Stimulated activated naive CD8-positive, alpha-beta T cell treated with anti-CD3 and anti-CD28 coated beads, Interleukin-15, Interleukin-2, amounts not matched to agents 100 U/mL and 50 U/mL, for 24 hours (primary cell): ENCODE measurements at places on chromosomes 12 and 14.
A peak's percentile ranks its signal among the peaks of the same experiment; 100 is the strongest.

DNA sequence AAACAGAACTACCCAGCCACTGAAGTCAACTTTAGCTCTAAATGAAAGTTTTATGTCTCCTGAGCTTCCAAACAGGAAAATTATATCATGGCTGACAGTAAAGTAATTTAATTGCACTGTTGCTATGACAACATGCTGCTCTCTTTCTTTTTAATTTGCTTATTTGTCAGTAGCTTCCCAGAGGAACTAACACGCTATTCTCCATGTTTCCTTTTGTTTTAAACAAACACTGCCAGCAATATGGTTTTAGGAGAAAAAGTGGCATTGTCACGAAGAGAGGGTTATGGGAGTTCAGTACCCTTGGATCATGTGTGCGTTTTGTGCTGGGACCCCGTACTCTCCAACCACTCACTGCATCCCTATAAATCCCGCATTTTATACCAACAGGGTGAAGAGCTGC is 1.9 kb downstream of the FOXN3 start:
- DNase-seq: no peak

DNA sequence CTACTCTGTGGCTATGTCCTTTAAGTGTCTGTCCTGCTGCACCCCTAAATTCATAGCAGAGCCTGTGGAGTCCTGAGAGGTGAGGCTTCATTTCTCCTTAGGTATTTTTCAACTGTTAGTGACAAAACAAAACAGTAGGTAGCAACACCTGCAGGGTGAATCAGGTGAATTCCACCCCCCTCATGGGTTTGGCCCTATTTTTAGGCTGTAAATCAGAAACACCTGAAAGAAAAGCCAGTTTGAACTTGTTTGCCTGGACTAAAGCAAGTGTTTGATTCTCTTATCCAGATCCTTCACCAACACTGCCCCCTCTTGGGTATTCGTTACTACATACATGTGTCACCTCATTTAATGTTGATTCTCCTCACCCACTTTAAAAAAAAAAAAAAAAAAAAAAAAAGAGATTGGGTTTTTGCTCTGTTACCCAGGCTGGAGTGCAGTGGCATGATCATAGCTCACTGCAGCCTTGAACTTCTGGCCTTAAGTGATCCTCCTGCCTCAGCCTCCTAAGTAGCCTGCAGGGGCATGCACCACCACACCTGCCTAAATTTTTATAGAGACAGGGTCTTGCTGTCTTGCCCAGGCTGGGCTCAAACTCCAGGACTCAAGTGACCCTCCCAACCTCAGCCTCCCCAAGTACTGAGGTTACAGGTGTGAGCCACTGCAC is 10.3 kb downstream of the TBPL2 start:
- peak; percentile 40 for DNase-seq

DNA sequence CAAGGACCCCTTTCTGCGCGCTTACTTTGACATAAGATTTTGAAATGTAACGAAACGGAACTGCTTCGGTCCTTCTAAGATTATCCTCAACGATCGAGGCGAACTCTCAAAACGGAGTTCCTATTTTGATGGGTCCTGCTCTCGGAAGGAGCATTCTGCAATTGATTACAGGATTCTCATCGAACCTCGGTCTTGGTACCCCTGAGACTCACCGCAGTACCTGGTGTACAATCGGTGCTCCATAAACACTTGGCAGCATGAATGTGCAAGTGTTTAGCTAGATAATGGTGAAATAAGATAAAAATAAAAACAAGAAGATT is 530 bp upstream of the NEMF start:
- no peak for DNase-seq

- DNase-seq: no peak
Measured at GRCh38 chr14:59897757-59898383, 22.1 kb upstream of the LRRC9 start.

DNA sequence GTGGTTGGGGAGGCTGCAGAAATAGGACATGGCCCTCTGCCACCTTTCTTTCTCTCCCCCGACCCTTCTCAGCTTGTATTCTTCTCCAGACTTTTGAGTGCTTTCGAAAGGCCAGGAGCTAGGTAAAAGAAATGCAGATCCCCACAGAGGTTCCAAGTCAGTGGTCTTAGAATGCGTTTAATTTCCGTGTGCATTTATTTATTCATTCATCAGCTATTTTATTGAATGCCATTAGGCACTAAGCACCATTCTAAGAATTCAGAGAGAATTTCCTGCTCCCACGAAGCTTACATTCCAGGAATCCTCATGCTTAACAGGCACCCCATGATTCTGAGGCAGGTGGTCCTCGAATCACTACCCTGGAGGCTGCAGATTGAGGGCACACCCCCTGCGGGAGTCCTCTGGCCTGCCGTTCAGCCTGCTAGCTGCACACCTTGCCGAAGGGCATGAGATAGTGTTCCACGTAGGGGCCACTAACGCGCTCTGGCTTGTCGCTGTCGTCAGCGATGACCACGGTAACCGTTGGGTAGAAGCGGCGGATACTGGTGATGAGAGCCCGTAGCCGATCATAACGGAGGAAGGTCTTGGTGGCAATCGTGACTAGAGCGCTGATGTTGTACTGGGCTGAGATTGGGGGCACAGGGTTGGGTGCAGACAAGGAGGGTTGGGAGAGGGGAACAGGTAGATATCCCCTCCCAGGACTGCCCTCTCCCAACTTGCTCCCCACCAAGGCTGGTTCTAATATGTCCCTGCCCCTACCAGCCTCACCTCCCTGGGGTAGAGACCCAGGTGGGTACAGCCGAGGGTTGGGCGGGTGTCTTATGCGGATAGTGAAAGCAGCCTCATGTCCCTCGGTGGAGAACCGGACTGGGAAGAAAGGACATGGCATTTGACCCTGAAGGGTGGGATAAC is 4.5 kb downstream of the B4GALNT1 start:
- DNase-seq: no peak

DNA sequence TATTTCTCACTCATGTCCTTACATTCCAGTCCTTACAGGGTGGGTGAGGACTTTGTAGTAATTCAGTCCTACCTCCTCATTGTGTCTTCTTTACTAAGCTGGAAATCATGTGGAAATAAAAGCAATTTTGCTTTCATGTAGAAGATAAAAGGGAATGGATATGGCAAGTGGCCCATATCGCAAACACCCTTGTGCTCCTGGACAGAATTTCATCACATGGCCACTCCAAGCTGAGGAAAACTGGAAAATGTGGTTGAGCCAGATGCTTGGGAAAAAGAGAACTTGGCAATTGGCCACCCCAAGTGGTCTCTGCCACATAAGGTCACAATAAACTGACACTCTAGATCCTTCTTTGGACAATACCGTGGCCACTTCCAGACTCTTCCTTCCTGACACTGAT is 64.2 kb upstream of the IFNG-AS1 start:
- no peak for DNase-seq

DNA sequence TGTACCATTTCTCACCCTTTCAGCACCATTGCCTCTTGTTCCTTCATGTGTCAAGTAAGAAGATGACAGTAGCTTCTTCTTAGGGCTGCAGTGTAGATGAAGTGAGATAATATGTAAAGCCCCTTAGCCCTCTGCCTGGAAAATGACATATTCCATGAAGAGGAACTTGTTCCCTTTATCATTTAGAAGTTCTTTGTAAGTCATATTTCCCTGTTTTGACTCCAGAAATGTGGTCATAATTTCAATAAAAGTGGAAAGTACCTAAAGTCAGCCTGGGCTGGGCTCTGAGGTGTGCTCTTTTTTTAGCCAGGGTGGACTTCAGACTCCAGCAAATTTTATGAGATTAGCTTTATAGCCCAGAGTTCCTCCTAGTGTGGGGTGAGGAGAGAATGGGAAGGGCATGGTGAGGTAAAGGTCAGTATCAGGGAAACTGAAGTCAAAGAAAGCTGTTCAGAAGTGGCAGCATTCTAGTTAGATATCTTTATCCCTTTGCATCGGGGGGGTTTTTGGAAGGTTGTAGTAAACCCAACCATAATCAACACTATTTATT is 92.5 kb downstream of the TMCC3 start:
- no peak for DNase-seq

DNA sequence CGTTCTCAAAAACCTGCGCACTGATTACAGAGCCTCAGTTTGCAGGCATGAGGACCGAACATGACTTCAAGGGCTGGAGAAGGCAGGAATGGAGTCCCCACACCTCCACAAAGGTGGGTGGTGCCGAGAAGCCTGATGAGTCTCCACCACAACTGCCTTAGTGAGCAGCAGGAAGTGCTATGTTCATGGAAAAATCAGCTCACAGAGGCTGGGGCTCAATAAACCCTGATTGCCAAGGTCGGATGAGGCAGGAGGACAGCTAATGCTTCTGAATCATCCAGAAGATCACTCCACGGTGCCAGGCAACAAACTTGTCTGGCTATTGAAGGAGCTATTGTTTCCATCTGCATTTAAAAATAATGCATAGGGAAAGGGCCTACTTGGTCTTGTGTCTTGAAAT is 31.1 kb downstream of the APPL2 start:
- peak; percentile 40 for DNase-seq

- DNase-seq: no peak
Measured at GRCh38 chr12:44869503-44869902, 6.6 kb downstream of the NELL2 start.

DNA sequence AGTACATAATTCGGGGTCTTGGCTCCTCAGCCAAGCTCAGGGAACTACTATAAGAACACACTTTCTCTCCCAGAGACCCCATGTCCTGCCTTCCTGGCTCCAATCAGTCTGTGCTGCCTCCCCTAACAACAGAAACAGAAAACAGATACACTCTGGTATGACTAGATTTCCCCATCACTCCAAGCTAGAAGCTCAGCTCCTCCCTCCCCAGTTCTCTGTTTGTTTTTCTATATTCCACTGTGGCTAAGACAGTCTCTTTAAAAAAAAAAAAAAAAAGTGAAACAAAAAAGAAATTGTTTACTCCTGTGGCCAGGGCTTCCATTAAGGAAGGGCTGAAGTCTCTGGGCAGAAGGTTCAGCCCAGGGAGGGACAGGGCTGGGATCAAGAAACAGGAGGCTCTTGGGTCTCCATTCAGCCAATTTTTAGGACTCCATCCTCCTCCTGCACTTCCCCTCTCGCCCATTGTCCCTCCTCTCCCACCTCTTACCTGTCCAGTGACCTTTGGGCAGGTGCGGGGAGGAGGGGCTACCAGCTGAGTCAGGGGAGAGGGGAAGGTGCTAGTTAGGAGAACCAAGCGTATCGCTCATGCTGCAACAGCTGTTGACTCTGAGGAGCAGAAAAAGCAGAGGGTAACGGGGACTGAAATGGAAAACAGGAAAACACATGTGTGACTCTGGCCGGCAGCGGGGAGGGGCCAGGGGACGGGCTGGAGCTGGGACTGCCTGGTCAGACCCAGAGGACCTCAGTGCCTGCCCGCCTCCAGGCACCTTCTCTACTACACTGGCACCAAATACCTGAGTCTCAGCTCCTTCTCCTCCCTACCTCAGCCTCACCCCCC is 4.1 kb upstream of the SLC7A7 start:
- no peak for DNase-seq

- no peak for DNase-seq
Measured at GRCh38 chr12:124542021-124542949, 25.1 kb downstream of the NCOR2 start.

DNA sequence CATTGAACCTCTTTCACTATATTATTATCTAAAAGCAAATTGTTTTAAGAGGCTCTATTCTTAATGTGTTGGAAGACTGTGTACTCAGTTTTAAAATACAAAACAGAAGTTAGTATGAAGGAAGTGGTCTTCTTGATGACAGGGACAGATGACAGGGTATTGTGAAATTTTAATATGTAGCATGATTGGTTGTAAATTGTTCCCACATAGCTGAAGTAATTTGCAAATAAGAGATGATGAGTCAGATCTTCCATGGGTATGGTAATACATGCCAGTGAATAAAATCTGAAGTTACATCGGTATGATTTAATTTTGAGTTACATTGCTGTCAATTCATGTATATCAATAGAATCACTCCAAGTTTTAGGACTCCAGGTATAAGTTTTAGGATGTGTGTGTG is 454.8 kb downstream of the AEBP2 start:
- no peak for DNase-seq

DNA sequence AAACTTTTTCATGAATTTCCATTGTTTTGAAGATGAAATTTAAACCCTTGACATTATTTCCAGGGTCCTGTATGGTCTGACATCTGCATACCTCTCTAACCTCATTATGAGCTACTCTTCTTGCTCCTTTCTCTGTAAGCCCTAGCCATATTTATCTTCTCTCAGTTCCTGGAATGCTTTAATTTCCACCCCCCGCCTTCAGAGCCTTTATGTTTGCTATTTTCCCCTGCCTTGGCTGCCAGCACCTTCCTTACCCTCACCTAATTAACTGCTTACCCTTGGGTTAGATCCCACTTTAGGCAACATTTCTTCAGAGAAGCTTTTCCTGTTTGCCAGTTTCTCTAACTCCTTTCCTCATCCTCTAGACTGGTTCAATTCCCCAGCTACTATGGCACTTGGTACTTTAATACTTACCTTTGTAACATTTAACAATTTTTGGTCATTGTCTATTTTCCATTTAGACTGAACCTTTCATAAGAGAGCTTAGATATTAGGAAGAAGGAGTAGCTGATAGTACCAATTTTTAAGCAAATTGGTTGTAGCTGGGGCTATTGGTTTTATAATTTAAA is 6.0 kb downstream of the STYX start:
- no peak for DNase-seq

DNA sequence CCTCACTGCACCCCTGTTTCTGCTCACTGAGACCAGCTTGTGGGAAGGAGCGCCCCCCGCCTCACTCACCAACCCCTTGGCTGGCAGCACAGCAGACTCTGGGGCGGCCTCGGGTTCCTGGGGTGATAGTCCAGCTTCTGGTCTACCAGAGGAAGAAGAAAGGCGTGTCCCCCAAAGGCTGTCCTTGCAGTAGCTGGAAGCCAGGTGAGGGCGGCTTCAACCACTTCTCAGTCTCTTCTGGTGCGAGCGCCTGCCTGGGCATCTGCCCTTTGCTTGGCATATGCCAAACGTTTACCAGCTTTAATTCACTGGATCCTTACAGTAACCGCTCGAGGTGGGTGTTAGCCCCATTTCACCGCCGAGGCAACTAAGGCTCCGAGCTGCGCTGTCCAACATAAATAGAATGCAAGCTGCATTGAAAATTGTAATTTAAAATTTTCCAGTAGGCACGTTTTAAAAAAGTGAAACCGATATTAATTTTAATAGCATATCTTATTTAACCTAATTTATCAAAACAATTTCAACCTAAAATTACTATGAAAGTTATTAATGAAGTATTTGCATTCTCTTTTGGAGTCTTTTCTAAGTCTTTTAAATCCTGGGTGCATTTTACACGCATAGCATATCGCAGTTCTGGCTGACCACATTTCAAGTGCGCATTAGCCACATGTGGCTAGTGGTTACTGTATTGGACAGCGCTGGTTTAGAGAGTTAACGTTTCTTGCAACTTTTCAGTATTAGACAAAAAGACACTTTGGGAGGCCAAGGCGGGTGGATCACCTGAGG is 872 bp downstream of the FAM177A1 start:
- DNase-seq: no peak
